Common myeloid progenitor, CD34-positive (primary cell): ENCODE measurements at places on chromosomes 3 and 15.
A peak's percentile ranks its signal among the peaks of the same experiment; 100 is the strongest.

DNA sequence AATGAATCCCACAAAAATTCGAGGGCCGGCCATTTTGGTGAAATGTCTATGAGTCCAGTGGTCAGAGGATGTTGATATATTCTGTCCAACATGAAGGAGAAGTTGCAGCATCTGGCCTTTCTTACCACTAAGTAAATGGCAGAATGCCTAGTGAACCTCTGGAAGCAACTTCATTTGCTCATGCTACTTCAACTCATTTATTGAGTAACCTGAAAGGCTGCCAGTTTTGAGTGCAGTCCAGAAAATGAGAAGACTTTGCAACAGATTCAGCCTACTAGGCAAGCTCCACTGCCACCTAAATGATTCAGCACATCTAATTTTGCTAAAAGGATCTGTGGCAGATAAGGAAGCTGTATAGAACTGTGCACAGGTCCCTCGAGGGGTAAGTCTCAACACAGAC lies 265.0 kb downstream of the OPA1 start:
- peak; percentile 29 for DNase-seq

GRCh38 chr15:91128016-91128415 lies 28.0 kb downstream of the SV2B start:
- DNase-seq: no peak

DNA sequence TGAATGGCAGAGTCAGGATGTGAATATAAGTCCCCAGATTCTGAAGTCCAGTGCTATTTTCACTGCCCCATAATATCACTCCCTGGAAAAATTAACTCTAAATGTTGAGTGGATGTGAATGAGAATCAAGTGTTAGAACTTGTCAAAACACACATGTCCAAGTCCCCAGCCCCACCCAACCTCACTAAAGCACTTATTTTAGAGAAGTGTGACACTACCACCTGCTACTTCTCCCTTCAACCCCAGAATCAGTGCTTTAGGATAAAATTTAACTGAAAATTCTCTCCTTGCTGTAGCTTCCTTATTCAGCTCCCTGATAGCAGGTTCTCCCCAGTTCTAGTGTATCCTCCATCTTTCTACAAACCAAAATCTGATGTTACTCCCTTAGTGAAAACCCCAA lies 35.8 kb downstream of the HERC1 start:
- DNase-seq: no peak

- DNase-seq: no peak
Measured at GRCh38 chr3:184633237-184633579, 71.6 kb downstream of the EPHB3 start.

GRCh38 chr15:68023307-68024101 lies 30.6 kb upstream of the PIAS1 start:
- DNase-seq: no peak

GRCh38 chr3:172021164-172021563 lies 18.2 kb upstream of the FNDC3B start:
- no peak for DNase-seq

DNA sequence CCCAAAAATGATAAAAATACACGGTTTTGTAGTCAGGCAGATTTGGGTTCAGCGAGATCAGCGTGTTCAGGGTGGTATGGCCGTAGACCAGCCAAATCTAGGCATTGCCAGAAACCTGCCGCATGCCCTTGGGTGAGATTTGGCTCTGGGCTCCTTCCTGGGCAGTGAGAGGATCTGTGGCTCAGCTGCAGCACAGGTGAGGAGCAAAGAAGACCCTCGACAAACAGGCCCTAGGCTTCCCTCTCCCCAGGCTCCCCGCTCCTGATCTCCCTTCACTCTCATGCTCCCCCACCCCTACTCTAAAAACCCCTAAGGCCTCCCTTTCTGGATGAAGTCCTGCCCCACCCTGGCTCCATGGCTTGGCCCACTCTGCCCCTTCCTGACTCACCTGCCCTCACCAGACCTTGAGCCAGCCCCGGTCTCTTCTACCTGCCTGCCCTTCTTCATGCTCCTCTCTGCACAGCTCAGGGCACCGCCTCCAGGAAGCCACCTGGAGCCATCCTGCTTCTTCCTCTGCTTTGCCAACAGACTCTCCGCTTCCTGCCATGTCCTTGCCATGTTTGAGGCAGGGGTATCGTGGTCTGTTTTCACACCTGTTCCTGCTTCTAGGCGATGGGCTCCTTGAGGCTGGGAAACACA lies 88.1 kb downstream of the CORO2B start:
- DNase-seq: no peak

GRCh38 chr3:11346416-11346815 lies 74.2 kb downstream of the ATG7 start:
- no peak for DNase-seq

GRCh38 chr15:69577397-69577796 lies 124.8 kb downstream of the RPLP1 start:
- no peak for DNase-seq

GRCh38 chr3:186209810-186210752 lies 101.2 kb upstream of the ETV5 start:
- DNase-seq: peak; percentile 89

DNA sequence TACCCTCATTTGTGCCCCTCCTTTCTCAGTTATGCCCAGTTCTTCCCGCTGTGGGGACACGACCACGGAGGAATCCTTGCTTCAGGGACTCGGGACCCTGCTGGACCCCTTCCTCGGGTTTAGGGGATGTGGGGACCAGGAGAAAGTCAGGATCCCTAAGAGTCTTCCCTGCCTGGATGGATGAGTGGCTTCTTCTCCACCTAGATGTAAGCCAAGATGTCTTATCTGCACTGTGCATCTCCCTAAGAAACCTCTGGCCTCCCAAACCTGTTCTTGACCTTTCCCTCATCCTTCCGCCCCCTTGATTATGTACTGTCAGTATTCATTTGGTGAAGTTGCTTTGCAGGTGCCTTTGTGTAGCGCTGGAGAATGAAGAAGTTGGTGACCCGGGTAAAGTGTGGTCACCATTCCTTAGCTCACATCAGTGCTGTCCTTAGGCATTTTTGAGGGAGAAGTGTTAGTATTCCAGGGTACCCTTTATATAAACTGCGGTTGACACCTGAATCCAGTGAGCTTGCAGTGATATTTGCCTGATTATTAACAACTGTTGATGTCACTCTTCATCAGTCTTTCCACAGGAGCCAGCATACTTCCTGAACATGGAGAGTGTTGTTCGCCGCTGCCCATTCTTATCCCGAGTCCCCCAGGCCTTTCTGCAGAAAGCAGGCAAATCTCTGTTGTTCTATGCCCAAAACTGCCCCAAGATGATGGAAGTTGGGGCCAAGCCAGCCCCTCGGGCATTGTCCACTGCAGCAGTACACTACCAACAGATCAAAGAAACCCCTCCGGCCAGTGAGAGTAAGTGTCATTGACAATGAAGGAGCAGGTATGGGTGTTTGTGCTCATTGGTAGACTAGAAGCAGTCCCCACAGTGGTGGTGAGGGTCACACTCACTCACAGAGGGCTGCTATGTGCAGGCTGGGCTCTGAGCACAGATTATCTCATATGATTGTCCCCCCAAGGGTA lies 966 bp downstream of the ALAS1 start:
- DNase-seq: no peak

DNA sequence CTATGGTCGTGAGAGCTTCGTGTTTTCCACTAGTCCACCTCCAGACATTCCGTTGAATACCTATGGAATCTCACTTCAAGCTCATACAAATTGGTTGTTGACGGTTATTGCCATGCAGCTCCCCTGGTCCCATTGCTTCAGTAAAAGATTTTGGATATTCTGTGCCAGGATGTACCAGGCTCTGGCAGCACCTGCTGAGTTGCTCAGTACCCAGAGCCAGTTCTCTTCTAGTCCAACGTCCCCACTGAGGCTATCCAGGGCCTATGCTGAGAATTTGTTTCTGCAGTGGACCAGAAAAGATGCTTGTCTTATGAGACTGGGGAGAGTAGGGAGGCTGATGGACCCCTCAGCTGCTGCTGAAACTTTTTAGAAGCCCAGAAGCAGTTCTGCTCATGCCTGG lies 278.9 kb downstream of the FEZF2 start:
- DNase-seq: no peak

DNA sequence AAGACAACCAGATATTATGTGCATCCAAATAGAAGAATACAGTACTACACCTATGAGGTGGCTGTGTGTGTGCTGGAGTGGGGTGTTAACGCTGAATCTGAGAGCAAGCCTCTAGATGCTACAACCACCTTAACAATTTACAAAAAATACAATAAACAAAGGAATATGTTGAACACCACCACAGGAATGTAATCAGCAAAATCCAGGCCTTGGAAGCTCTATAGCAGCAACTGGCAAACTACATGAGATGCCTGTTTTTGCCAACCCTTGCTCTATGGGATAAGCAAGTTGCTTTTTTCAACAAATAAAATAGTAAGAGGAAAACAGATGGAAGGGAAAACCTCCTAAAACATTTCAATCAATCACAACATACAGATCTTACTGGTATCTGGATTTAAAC lies 23.9 kb downstream of the SLTM start:
- DNase-seq: no peak

GRCh38 chr3:64166584-64167162 lies 58.6 kb downstream of the PRICKLE2 start:
- DNase-seq: no peak

DNA sequence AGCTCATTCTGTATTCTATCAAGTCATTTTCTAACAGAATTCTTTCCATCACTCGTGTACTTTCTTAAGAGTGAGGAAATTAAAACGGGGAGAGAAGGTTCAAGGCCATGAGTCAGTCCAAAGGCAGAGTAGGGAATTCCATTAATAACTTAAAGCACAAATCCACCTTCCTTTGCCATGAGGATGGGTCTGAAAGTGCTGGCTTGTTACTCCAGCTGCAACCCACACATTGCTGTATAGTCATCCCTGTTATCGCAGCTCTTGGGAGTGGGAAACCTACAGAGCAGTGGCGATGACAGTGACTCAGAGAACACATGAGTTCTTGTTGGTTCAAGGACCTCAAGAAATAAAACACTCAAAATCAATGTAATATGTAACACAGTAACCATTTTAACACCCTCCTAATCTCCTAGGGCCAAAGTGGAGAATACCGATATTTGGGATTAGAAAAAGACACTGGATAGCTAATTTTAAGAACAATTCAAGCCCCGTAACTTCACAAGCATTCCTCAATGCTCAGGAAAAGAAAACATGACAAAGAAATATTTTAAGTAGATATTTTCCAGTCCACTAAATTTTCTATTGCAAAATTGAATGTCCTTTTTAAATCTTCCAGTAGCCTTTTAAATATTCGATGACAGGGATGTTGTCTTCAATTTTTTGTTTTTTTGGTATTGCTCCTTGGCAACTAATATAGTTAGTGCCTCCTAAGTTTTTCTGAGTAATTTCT lies 179.9 kb upstream of the THBS1 start:
- no peak for DNase-seq

GRCh38 chr15:99253381-99254090 lies 2.3 kb downstream of the LRRC28 start:
- DNase-seq: no peak

DNA sequence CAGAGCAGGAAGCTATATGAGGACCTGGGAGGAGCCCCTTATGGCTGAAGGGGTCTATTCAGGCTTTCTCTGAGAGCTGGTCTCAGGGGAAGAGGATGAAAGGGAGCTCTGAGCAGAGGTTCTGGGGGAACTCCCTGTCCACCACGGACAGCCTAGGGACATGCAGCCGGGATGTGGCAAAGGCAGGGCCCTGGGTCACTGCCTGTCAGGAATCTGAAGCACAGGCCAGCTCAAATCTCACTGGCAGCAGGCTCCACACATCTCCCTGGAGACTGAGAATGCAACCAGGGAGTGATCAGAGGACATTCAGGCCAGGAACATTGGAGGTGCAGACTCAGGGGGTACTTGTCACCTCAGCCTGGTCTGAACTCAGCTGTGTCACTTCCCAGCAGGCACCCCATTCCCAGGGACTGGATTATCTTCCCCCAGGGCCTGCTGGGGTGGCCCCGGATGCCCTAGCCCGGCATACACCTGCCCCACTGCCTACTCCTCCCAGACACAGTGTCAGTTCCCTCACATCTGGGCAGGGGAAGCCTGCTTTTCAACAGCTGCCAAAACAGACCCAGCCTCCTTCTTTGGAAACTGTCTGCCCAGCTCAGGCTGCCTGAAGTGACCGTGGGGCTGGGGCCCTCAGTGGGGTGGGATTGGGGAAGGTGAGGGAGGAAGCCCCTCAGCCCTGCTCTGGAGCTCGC lies 18.3 kb upstream of the SEMA3F start:
- no peak for DNase-seq

DNA sequence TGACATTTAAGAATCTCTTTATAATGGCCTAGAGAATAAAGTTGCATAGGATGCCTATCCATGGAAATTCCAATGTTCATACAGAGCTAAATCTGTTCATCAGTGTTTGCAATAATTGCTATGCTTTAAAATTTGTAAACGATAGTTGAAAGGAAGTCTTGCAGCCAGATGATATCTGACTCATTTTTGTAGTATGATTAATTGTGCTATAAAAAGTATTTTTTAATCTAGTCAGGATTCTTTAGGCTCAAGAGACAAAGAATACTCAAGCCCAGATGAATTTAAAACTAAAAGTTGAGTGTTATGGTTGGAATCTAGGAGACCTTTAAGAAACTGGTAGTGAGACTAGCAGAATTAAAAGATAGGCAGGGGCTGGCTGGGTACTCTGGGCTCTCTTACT lies 50.5 kb downstream of the SUCNR1 start:
- DNase-seq: no peak

DNA sequence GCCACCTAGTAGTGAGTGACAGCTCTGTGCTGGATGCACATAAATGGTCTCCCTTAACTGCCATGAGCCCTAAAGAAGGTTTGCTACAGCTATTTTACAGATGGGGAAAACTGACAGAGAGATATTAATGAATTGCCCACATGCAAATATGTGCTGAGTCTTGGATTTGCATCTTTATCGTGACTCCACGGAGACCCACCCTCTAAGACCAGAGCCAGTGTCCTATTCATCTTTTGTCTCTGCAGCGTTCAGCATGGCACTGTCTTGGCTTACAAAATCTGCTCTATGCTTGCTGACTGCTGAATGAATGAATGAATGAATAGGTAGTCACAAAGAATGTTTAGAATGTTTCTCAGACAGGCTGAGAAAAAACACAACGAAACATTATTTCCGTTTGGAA lies 48.3 kb downstream of the BTD start:
- no peak for DNase-seq

GRCh38 chr3:62201438-62202035 lies 171.8 kb downstream of the FEZF2 start:
- DNase-seq: peak; percentile 22

DNA sequence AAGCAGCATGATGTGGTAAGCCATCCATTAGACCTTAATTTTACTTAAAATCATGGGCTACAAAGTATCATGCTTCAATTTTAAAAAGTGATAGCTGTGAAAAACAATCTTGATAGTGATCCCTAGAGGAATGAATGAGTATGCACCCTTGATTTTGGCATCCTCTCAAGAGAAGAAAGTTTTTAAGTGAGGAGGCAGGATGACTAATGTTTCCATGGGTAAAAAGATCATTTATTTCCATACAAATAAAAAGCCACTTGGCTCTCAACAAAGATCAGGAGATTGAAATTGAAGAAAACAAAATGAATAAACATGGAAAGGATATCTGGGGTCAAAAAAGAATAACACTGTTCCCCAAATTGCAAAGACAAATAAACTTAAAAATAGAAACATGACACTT lies 305.4 kb downstream of the MEX3B start:
- no peak for DNase-seq

GRCh38 chr3:18389108-18389733 lies 35.9 kb downstream of the SATB1 start:
- DNase-seq: peak; percentile 64

GRCh38 chr15:54681584-54681983 lies 515.2 kb downstream of the RSL24D1 start:
- DNase-seq: peak; percentile 95

- DNase-seq: no peak
Measured at GRCh38 chr15:43845421-43845820, 18.6 kb downstream of the WDR76 start.

- no peak for DNase-seq
Measured at GRCh38 chr15:68407141-68407885, 24.6 kb downstream of the ITGA11 start.

GRCh38 chr15:100738614-100739013 lies 136.2 kb downstream of the ASB7 start:
- no peak for DNase-seq
